Stimulated activated CD8-positive, alpha-beta memory T cell treated with anti-CD3 and anti-CD28 coated beads, Interleukin-4, amount 100 ng/mL, for 48 hours (primary cell): ENCODE measurements at places on chromosomes 7 and 10.
A peak's percentile ranks its signal among the peaks of the same experiment; 100 is the strongest.

DNA sequence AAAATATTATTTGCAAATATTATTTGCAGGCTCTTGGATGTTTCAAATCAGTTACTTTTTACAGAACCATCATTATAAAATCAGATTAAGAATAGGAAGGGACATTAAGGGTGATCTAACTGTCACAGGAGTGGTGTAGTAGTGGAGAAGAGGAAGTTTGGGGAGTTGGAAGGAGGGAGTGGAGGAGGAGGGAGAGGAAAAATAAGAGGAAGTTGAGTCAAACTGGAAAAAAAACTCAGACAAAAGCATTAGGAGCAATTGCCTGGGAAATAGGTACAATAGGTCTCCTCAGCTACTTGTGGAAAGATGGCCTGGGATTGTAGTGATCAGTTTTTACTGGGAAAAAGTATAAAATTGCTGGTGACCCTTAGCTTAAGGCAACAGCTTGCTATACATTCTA, 77.7 kb upstream of the GPR37 start:
- no peak for DNase-seq

GRCh38 chr7:158731761-158732160, 27.2 kb upstream of the NCAPG2 start:
- no peak for DNase-seq

- no peak for DNase-seq
These were observed 76.7 kb downstream of the ZRANB1 start for GRCh38 chr10:125018576-125019143.

GRCh38 chr10:71648933-71649320, 70.7 kb downstream of the C10orf105 start:
- no peak for DNase-seq

- DNase-seq, result peak; percentile 52
These were observed 63.9 kb upstream of the AHR start for GRCh38 chr7:17234398-17235031.

GRCh38 chr10:34102893-34103506, 712.1 kb downstream of the PARD3 start:
- DNase-seq, result no peak

- DNase-seq, result no peak
These were observed 85.1 kb downstream of the LRRC4 start for GRCh38 chr7:127946111-127946510.

DNA sequence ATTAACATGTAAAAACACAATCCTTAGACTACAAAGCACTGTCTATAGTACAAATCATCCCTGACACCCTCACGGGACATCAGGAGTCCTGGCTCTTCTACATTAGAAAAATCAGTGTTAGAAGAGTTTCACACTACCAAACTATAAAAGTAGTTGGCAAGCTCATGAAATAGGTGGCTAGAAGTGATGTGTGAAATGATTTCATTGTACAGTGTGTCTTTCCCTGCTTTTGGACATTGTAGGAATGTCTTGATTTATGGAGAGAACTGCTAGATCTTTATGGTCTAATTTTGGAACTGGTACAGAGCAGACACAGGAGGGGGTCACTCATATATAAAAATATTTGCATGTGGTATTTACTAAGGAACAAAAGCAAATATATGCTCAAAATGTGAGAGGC, 33.2 kb downstream of the SEMA3A start:
- no peak for DNase-seq

GRCh38 chr7:157983502-157984422, 603.9 kb downstream of the PTPRN2 start:
- no peak for DNase-seq

GRCh38 chr7:95026421-95027072, 119.2 kb downstream of the PPP1R9A start:
- no peak for DNase-seq

- no peak for DNase-seq
These were observed 2.0 kb downstream of the BAG3 start for GRCh38 chr10:119653209-119653608.

DNA sequence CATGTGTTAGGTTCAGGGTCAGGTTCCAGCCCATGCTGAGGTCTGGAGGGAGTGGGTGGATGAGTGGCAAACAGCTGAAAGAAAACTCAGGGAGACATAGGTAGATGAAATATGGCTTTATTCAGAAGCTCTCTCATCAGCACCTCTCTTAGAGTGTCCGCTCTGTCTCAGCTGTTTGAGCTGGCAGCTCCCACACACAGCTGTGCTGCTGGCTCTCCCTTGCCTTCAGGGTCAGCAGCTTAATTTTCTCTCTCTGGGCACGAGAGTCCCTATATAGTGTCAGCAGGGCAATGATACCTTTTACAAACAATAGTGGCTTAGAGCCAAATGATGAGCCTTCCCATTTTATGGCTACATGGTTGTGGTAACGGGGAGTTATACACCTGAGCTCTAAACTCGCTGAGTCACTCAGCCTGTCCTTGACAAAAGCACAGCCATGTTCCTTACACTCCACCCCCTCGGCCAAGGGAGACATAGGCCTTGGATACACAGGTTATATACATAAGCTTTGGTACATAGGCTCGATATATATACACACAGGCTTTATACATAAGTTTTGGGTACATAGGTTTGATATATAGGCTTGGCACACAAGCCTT, 10.4 kb downstream of the RNF133 start:
- DNase-seq, result no peak

- no peak for DNase-seq
These were observed 54.3 kb upstream of the ECHDC3 start for GRCh38 chr10:11687779-11688447.

GRCh38 chr10:72218726-72219125, 2.6 kb upstream of the ASCC1 start:
- no peak for DNase-seq
